ENCODE measurements at places on chromosomes 5 and 9.

DNA sequence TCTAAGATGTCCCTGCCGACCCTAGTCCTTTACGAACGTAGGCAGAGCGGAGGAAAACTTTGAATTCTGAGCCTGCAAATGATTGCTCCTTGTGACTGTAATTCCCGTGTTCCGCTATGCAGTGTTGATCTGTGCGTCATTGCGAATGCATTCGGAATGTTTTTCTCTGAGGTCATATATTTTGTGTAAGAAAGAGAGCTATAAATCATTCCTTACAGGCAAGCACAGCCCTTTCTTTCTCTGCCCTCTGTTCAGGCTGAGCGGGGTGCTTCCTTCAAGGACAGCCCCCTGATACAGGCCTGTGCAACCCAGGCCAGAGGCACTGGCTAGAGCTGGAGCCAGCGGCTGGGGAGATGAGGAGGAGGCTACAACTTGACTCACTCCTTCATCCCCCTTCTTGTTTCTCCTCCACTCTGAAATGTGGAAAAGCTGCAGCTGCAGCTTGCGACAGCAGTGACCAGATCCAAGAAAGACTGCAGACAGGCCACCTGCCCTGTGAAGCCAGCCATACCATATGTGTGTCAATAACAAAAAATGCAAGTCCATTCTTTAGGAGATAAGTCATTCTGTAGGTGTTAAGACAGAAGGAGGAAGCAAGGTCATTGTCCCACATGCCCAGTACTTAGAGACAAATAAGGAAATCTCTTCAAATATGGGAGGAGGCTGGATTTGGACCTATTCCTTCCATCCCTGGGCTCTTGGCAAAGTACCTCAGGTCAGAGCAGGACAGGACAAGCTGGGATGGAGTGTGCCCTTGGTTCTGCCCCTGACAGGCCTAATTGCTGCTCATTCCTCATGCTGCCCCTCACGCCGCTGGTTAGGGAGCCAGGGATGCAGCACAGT is 345.7 kb upstream of the WWC1 start:
- DNase-seq = no peak

GRCh38 chr9:128296340-128297220 is 20.5 kb downstream of the SWI5 start:
- DNase-seq = no peak

DNA sequence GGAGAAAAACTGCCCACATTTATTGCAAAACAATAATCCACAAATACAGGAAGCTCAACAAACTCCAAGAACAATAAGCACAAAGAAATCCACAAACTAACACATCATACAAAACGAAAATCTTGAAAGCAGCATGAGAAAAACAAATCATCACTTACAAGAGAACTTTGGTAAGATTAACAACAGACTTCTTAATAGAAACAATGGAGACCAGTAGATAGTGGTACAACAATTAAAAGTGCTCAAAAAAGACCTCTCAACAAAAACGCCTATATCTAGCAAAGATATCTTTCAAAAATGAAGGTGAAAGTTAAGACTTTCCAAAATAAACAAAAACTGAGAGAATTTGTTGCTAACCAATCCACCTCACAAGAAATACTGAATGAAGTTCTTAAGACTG is 38.4 kb downstream of the CDKL3 start:
- DNase-seq = no peak

GRCh38 chr9:16417161-16417560 is 453.3 kb downstream of the BNC2 start:
- no peak for DNase-seq

- DNase-seq = no peak
Observed at GRCh38 chr5:64269164-64269563, 103.5 kb downstream of the RNF180 start.

GRCh38 chr9:72497447-72498046 is 23.9 kb upstream of the TMC1 start:
- DNase-seq = no peak

- no peak for DNase-seq
Observed at GRCh38 chr9:134983506-134984371, 66.0 kb upstream of the FCN1 start.

DNA sequence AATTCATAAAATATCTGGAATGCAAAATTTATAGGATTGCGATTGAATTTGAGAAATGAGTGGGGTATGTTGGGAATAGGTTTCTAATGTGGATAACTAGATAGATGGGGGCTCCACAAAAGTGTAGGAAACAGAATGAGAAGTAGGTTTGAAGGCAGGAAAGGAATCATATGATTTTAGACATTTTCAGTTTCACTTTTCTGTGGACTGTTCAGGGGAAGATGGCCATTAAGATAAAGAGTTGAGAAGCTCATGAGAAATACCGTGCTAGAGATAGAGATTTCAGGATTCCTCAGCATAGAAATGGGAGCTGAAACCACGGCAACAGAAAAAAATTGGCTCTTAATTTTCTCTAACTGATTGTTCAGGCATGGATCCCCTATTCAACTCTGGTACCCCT is 163.4 kb upstream of the CD180 start:
- no peak for DNase-seq

DNA sequence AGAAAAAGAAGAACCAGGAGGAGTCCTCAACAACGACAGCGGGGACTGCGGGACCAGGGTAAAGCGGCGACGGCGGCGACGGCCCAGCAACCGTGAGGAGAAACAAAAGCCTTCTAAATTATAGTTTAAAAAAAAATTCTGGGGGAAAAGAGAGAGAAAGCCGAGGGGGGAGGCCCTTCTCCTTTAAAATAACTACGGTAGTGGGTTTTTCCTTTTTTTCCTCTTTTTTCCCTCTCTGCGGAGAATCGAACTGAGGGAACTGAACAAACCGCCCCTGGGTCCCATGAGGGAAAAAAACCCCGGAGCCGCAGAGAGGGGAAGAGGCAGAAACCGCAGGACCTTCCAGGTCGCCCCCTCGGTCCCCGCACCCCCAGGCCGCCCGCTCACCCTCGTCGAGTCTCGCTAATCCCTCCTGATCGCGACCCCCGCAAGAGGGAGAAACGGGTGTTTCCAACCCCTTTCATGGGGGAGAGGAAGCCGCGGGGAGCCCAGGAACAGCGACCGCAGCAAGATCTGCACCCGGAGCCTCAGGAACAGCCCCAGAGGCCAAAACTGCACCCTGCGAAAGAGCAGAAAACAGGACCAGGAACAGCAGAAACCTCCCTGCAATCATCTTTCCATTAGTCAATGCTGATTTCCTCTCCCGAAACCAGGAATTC is 453 bp downstream of the CPEB4 start:
- no peak for DNase-seq
